ENCODE measurements at places on chromosomes 4 and X. TPM values are rescaled to one million over a fixed set of nuclear protein-coding genes. Genes with fewer than 3 reads are reported as not detected.

The SASH3 gene
- not detected for total RNA-seq

The BDH2 gene
- total RNA-seq: 9.5 TPM

The PPARGC1A gene
- total RNA-seq: not detected

The ARR3 gene
- total RNA-seq: not detected

The TMPRSS11B gene
- total RNA-seq: not detected

The DMD gene
- not detected for total RNA-seq

The ZAR1 gene
- total RNA-seq: not detected

The NR3C2 gene
- not detected for total RNA-seq

The ERVMER34-1 gene
- 0.28 TPM for total RNA-seq

The HHIP gene
- 0.78 TPM for total RNA-seq

The MOSPD2 gene
- 9.6 TPM for total RNA-seq

The TMEM150C gene
- total RNA-seq: 0.53 TPM

The PCDH11X gene
- not detected for total RNA-seq
